CD4-positive, alpha-beta T cell treated with Interleukin-10 for 1 hour (primary cell): ENCODE measurements at places on chromosomes 16 and 17.

DNA sequence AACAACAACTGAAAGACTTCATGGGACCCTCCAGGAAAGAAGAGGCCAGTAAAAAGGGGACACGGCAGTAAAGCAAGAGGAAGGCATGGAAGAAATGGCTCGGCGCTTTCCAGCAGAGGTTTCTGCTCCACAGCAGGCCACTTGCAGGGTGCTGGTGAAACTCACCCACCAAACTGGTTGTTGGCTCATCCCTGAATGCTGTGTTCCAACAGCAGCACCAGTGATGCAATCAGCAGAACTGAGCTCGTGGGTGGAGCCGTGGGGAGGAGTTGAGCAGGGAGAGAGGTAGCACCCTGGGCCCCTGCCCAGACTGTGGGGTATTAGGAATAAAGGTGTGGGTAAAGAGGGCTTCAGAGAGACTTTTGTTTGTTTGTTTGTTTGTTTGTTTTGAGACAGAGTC is 62.8 kb upstream of the ADCY9 start:
- no peak for DNase-seq

GRCh38 chr17:37239690-37240334 is 136.0 kb upstream of the C17orf78 start:
- DNase-seq: peak; percentile 30

DNA sequence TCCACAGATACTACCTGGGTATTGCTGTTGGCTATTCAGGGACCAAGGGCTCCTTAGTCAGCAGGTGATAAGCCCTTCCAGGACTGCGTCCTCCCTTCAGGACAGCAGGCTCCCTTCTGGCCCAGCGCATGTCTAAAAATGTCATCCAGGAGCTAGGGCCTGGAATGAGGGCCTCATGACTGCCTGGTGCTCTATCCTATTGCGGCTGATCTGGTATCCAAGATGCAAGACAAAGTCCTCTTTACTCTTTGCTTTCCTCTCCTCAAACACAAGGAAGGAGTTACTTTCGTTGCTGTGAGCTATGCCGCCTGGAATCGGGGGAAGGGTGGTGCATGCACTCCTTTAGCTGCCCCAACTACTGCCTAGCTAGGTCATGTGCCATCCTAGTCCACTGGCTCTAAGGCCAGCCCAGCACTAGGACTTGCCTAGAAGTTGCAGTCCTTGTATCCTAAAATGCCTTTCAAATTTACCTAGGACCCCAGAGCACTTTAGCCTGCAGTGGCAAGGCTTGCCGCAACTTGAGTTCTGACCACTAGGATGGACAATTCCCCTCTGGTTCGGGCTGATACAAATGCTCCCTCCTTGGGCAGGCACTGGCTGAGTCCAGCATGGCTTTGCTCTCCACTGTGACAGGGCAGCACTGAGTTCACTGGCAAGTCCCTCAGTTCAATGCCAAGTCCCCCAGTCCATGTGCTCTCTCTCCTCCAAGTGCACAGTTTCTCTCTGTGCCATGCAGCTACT is 10.1 kb upstream of the TMEM219 start:
- DNase-seq: no peak

DNA sequence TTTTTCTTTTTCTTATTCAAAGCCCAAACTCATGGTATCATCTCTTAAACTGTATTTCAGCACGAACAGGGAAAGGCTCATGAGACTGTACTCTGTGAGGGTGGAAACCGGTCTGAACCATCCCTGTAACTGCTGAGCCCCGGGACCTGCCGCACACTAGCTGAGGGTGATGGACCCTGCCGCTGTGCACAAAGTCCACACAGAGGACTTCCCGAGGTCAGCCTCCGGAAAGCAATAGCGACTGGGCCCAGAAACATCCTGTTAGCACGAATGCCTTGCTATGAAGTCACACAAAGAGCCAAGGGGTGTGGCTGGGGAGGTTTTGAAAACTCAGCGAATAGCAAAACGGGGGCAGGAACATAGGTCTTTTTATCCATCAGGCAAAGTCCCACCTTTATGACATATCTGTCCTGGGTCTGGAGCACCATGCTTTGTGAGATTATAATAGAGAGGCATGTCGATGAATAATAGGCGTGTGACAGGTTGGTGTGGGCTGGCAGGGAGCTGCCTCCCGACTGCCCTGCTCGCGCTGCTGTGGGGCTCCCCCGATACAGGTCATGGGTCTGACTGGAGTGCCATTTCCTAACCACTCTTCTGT is 33.4 kb downstream of the CDK5R1 start:
- DNase-seq: peak; percentile 70

GRCh38 chr17:79907850-79908249 is 68.6 kb upstream of the CBX4 start:
- no peak for DNase-seq

DNA sequence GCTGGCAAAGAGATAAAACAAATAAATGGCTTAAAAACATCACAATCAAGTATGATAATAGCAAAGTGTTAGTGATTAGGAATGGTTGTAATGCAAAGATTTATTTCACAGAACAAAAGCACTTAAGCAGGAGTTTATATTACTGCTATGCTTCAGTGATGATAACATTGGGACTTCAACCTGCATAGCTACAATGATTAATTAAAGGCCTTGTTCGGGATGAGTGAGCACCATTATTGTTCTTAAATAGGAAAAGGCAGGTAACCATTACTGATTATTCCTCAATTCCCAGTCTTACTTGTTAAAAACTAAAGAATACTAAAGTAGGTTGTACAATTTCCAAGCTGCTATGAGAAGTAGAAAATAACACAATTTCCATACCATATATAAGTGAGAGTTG is 1247.5 kb upstream of the CDH8 start:
- no peak for DNase-seq

GRCh38 chr16:27356794-27357193 is 43.0 kb downstream of the IL4R start:
- no peak for DNase-seq

- no peak for DNase-seq
These were observed 46.1 kb downstream of the RAB11FIP3 start for GRCh38 chr16:471353-472198.

DNA sequence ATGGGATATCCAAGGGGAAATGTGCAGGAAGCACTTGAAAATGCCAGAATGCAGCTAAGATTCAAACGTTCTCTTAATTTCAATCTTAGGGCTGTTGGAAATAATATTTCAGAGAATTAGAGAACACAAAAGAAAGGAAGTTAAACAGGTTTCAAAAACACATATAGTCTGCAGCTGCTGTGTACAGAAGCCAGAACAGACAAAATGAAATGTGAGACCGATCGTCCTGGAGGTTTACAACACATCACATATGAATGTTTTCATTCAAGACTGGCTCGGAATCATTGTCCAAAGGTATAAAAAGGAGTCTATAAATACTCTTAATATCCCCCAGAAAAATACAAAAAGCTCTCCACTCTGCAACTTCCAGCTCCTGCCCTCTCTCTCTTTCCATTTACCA is 14.3 kb downstream of the CYTH1 start:
- DNase-seq: no peak

DNA sequence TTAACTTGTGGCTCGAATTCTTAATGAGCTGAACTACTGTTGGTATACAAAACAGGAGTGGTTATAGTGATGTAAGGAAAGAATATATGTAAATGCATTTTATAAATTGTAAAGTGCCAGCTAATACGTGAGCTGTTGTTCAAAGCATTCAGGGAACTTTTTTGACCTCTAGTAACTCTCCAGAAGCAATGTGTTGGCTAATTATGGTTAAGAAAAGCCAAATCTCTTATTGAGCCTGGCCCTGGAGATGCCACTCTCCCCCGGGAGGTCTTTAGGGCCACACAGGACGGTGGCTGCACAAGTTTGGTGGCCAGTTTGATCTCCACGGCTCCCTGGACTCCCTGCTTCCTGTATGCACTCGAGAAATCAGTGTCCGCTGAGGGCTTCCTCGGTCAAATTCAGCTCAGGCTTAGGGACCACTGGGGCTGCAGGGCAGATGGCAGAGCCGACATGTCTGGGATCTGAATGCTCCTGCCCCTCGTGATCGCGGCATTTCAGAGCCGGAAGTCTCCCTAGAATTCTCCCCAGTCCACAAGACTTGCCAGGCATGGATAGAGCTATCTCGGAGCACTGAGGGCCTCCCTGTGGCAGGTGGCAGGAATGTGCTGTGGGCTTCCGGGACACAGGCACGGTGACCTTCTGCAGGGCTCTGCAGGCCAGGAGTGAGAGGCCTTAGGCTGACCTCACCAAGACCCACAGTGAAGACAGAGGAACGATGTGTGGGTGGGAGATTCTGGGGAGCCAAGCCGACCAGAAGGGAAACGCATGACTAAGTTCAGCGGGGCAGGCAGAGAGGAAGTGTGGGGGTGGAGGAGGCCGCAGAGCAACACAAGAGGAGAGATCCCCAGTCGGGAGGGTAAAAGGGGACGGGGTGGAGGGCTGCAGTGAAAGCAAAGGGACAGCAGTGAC is 18.6 kb upstream of the PITPNM3 start:
- peak; percentile 4 for DNase-seq

DNA sequence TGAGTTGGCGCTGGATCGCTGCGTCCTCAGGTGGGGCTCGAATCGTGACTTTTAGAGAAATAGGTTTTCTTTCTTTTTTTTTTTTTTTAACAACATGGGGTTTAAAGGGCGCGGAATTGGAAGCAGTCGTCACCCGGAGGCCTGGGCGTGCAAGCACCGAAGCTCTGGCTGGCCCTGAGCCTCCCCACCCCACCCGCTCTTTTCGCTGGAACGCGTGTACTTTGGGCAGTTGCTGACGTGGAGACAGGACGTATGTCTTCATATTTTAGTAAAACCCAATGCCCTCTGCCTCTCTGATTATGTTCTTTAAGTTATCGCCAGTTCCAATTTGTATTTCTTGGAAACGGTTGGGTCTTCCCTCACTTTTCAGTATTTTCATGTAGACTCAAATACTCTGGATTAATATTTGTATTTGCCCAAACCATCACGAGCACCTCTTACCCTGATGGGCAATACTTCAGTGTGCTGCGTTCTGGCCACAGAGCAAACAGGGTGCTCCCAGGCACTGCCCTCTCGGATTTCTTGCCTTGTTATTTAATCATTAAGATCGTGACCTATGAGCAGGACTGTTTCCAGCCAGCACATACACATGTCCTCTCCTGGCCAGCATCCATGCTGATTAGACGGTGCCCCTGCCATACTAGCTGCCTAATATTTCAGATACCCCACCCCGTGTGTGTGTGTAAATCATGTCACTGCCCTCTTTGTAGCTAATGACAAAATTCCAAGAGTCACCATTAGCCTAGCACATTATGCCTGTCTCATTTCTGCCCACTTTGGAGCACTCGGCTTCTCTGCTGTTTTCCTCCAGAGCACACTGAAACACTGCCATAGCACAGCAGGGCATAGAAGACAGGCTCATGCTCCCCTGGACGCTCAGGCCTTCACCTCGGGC is 805 bp upstream of the C16orf95 start:
- no peak for DNase-seq

GRCh38 chr17:2187758-2188157 is 115.8 kb downstream of the SMG6 start:
- DNase-seq: no peak

DNA sequence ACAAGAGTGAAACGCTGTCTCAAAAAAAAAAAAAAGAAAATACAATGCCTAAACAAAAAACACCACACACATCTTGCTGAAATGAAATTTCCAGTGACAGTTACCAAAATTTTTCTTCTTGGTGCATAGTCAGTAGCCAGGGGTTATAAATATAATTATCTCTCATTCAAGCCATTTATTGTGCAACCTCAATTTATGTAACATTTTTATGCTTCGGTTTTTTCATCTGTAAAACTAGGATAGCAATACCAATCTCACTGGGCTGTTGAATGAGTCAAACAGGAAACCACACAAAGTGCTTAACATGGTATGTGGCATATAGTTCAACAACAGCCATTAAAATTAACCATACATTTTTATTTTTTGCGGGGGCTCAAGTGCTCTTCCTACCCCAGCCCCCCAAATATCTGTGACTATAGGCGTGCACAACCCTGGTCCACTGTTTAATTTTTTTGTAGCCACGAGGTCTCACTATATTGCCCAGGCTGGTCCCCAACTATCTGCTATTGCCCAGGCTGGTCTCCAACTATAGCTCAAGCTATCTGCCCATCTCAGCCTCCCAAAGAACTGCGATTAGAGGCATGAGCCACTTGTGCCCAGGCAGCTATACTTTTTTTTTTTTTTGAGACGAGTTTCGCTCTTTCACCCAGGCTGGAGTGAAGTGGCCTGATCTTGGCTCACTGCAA is 2.6 kb downstream of the COG4 start:
- DNase-seq: peak; percentile 53

- DNase-seq: peak; percentile 76
These were observed 19.0 kb downstream of the HEATR9 start for GRCh38 chr17:35849469-35850348.

- DNase-seq: no peak
These were observed 14.6 kb upstream of the YWHAE start for GRCh38 chr17:1414634-1415033.

GRCh38 chr17:82828875-82829487 is 10.8 kb downstream of the ZNF750 start:
- no peak for DNase-seq

- no peak for DNase-seq
These were observed 228.6 kb downstream of the ZFHX3 start for GRCh38 chr16:72819345-72819744.

DNA sequence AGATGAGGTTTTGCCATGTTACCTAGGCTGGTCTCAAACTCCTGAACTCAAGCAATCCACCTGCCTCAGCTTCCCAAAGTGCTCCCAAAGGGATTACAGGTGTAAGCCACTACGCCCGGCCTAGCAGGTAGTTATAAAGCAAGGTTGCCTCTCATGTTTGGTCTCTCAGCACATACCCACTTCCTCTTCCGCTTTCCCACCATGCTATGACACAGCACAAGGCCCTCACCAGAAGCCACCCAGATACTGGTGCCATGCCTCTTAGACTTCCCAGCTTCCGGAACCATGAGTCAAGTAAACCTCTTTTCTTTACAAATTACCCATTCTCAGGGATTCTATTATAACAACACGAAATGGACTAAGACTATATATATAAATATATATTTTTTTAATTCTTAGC is 143.6 kb downstream of the COPRS start:
- DNase-seq: no peak

DNA sequence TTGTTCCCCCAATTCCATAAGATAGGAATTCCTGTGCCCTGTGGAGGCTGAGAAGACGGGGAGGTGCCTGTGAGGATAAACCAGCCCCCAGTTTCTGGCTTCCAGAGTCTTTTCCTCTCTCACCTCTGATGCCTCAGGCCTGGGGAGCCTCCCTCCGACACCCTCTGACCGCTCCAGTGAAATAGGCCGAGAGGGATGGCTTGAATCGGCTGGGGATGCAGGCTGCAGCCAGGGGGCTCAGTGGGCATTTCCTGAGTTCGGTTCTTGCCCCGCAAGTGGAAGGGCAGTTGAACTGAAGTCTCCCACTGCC is 339.4 kb downstream of the SEC14L1 start:
- DNase-seq: no peak

DNA sequence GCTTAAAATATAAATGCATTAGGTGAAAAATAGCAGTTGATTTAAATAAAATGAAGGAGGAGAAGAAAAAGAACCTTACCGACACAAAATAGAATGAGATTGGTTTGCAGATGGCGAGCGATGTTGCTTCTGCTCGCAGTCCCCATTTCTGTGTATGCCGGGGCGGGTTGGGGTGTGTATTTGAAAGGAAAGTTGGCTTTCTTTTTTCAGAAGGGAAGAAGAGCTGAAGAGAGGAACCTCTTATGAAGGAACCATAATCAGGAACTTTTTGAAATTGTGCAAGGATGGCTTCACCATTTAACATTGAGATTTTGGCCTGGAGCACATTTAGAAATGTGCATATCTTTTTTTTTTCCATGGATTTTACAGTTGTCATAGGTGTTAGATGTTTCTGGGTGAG is at the start of gene IGSF6:
Gene IGSF6 (minus strand): TSS at position 156 of the 400 bp plus-strand sequence. CDS start 10 bp downstream, at position 146.
- no peak for DNase-seq
